ENCODE measurements at places on chromosomes 13 and 19.
A peak's percentile ranks its signal among the peaks of the same experiment; 100 is the strongest.

- no peak for DNase-seq
Measured at GRCh38 chr13:38686577-38687245, at the start of gene FREM2. Gene FREM2 (plus strand): TSS chr13:38687077. CDS start chr13:38687345, 268 bp downstream.

DNA sequence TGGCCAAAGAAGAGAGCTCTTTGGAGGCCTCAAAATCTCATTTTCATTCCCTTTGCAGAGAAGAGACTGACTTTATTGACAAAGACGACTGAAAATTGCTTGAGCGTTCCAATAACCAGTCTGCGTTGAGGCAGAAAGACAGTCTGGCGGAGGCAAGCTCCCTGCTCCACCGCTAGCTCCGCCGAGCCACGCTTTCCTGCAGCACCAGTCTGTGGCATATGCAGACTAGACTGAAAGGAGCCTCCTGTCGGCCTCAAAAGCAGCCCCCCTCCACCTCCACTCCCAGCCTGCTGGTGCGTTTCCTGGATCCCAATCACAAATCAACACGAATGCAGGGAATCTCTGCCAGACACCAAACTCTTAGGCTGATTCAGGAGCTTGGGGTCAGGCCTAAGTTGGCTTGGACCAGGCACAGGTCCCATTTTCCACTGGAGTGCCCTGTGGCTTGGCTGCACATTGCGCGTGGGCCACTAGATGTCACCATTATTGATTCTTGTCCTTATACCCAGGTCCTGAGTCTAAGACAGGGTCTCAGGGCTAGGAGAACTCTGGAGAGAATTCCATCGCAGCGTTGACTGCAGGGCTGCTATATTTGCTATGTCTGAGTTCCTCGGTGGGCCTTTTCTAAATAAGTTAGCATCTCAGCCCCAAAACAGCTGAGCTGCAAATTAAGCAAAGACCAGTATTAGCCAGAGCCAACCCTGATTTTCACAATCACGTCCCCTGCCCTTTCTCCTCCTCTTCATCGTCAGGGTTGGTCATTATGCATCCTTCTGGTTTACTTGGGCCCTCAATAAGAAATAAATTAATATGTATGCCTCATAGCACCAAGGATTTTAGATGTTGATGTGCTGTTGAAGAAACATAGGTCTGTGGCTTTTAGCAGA, 5.2 kb upstream of the ZNF507 start:
- peak; percentile 74 for DNase-seq

DNA sequence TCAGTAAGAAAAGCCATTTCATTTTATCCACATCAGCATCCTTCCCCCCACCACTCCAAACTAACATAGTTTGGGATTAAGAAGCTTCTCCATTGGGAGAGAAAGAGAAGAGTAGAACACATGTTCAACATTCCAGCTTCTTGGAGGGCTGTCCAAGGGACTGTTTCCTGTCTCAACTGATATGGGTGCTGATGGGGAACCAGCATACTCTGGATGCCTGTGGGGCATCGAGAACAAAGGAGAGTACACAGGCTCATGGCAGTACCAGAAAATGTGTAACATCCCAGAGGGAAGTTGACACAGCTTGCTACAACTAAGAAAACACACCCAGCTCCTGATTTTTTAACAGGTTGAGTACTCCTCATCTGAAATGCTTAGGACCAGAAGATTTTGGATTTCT, 24.7 kb downstream of the SUCLA2 start:
- DNase-seq = no peak

GRCh38 chr13:70960841-70961443, 852.7 kb upstream of the KLHL1 start:
- DNase-seq = peak; percentile 23

GRCh38 chr19:10701955-10702525, 801 bp downstream of the QTRT1 start:
- peak; percentile 82 for DNase-seq

- no peak for DNase-seq
Measured at GRCh38 chr13:85405316-85405897, 393.8 kb downstream of the SLITRK6 start.

DNA sequence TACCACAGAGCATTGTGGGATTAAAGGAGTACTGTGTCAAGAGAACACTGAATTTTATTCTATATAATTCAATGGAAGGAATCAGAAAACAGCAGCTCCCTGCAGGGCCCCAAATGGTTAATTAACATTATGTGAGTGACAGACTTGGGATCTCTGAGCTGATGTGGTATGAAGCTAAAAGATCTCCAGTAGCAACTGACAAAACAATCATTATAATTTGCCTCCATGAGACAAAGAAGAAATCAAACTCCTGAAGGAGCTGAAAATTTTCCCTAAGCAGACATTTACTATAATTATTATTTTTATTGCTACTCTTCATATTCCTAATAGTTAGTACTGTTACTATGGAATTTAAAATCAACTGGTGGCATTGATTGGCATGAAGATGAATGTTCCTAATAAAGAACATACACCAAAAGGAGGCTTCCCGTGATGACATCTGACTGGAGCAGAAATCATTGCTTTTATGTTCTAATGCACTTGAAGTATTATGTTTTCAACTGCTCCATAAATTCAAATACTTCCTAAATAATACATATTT, 28.8 kb upstream of the RFC3 start:
- DNase-seq = no peak

DNA sequence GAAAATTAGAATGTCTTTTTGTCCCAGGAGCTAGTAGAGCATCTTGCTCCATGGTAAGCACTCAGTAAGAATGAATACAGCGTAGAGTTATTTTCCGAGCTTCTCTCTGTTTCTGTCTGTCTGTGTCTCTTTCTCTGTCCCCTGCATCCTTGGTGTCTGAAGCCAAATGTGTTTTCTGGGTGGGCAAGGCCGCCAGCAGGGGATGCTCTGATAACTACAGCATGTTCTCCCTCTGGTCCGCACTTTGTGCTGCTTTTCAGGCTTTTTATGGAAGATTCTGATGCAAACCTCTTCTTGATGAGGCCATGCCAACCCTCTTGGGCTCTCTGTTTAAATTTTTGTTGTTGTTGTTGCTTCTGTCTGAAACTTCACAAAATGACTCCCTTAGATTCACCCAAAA, 142.8 kb upstream of the UBL3 start:
- DNase-seq = no peak

GRCh38 chr19:39304701-39305571, 8.7 kb downstream of the IFNL1 start:
- DNase-seq = no peak

GRCh38 chr13:62093984-62094780, 678.5 kb upstream of the PCDH20 start:
- DNase-seq = no peak

GRCh38 chr13:63128716-63129115, 1713.1 kb upstream of the PCDH20 start:
- DNase-seq = no peak

DNA sequence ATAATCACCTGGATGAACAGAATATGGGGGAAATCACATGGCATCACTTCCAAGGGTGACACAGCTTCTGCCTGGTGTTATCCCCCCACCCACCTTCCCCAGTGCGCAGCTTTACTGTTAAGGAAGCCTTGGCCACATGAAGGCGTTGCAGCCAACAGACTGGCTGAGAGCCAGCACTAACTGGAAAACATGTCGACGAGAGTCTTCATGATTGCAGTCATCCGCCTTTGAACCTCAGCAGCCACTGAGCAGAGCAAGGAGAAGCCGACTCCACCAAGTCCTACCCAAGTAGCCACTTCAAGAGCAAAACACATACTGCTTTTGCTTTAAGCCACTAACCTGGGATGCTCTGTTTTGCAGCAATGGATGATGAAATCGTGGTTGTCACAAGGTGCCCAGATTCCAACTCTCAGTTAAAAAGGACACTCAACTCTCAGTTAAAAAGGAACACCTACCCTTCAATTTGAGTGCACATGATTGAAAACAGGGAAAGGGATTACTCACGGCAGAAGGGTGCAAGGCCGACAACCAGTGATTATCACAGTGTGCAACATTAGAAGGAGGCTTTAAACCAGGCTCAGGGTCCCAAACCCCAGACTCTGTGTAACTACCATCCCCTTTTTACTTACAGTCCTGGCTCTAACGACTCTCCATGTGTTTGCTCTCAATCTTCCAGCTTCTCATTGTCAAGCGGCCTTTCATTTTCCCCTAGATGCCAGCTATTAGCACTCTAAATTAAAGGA, 149.1 kb downstream of the KLF12 start:
- no peak for DNase-seq

- no peak for DNase-seq
Measured at GRCh38 chr13:66415444-66415843, 814.7 kb downstream of the PCDH9 start.

DNA sequence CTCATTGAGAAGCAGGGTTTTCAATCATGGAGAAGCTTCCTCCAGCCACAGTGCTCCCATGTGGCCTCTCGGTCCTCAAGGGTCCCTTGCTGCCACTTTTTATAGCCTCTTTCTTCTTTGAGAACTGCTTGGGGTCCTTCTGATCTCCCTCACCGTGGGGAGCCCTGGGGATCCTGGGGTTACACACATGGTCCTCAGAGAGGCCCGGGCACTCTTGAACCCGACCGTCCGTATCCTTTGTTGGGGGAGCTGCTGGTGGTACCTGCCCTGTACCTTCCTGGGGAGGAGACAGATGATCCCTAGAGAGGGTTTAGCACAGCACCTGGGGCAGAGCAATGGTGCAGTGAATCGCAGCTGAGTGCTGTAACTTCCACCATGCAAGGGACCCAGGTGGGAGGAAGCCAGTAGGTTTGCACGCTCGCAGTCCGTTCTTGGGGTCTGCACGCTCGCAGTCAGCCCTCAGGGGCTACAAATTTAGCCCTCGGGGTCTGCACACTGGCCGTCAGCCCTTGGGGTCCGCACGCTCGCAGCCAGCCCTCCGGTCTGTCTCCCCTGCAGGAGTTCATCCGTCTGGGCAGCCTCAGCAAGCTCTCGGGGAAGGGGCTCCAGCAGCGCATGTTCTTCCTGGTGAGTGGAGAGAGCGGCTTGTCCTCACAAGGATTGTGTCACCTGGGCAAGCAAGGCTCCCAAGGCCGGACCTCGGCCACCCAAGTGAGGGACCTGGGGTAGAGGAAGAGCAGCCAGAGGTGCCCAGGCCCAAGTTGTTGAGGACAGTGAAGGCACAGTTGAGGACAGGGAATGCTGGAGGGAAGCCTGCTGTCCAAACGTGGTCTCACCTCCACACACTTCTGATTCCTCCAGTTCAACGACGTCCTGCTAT, 138.4 kb downstream of the STK24 start:
- no peak for DNase-seq

GRCh38 chr19:1434577-1435060, 3.6 kb upstream of the RPS15 start:
- DNase-seq = no peak

GRCh38 chr19:11422163-11423065, 3.3 kb upstream of the RGL3 start:
- DNase-seq = peak; percentile 39
